ENCODE measurements at places on chromosomes 12 and 14.

DNA sequence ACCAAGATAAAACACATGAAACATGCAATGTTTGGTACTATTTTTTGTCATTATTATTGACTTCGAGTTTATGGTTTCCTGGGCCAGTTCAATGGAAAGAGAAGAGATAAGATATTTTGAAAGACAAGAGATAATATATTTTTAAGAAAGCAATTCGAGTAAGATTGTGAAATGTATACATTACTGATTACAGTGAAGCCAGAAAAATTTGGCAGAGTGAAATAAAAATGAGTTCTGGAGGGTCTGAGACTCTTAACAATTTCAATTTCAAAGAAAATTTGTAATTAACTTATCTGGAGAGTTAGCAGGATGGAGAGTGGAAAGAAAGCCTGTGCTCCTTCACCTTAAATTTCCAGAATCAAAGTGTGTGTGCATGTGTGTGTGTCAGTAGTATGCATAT is 17.3 kb downstream of the CCER1 start:
- H3K36me3 ChIP-seq: no peaks in the 10 kb centered on the region
- H3K27me3 ChIP-seq: no peaks in the 10 kb centered on the region
- H3K4me1 ChIP-seq: no peaks in the 10 kb centered on the region
- no peak for DNase-seq
- H3K4me3 ChIP-seq: no peak overlapping the region

GRCh38 chr12:132503618-132504204 is 13.8 kb downstream of the FBRSL1 start:
- no peak for DNase-seq
- H3K4me3 ChIP-seq: no peak overlapping the region
- no peak overlapping the region for H3K27ac ChIP-seq
- H3K27me3 ChIP-seq: peaks cover 3% of the 10 kb centered on the region

- DNase-seq: no peak
- peaks cover 6% of the 10 kb centered on the region for H3K36me3 ChIP-seq
- peak overlapping the region; percentile 99 for H3K27ac ChIP-seq
- H3K4me3 ChIP-seq: no peak overlapping the region
- peaks cover 79% of the 10 kb centered on the region for H3K4me1 ChIP-seq
- H3K27me3 ChIP-seq: no peaks in the 10 kb centered on the region
Observed at GRCh38 chr14:61477712-61478462, 156.5 kb downstream of the PRKCH start.

- H3K36me3 ChIP-seq: no peaks in the 10 kb centered on the region
- peak overlapping the region; percentile 100 for H3K27ac ChIP-seq
- H3K4me3 ChIP-seq: peak overlapping the region; percentile 20
- DNase-seq: peak; percentile 92
- H3K27me3 ChIP-seq: no peaks in the 10 kb centered on the region
Observed at GRCh38 chr14:105480807-105481801, 5.6 kb upstream of the CRIP1 start.

DNA sequence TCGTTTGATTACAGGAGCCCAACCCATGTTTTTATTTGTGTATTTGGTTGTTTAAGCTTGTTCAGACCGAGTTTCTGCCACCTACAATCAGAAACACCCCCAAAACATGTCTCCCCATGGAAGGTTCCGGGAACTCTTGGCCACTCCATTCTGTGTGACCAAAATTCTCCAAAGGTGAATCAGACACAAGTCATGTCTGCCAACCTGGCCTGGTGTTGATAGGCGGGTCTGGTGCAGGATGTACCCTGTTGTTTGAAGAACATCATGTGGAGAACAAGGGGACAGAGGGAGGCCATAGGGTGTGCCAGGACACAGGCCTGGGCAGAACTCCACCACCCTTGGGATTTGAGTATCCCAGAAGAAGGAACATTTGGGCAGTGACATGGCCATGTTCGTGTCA is 147.1 kb upstream of the MYL2 start:
- peaks cover 12% of the 10 kb centered on the region for H3K4me1 ChIP-seq
- no peak for DNase-seq
- H3K27ac ChIP-seq: no peak overlapping the region
- H3K36me3 ChIP-seq: no peaks in the 10 kb centered on the region
- no peak overlapping the region for H3K4me3 ChIP-seq

DNA sequence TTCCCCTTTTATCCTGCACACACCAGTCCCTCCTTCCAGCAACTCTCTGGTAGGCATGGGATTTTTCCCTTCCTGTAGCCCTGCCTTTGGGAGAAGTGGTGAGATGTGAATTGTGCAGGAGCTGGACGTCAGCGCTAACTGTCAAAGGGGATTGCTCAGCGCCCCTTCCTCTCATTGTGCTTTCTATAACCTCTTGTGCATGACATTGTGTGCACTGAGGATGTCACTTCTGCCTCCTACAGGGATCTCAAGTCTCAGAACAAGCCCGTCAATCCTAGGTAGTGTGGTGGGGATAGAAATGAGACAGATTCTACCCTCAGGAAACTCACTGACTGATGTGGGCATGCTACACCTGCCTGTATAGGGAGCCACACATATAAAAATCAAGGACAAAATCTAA is 8.7 kb downstream of the KCNA5 start:
- H3K27ac ChIP-seq: no peak overlapping the region
- no peak for DNase-seq
- H3K4me3 ChIP-seq: no peak overlapping the region
- no peaks in the 10 kb centered on the region for H3K36me3 ChIP-seq
- H3K4me1 ChIP-seq: no peaks in the 10 kb centered on the region
- peaks cover 4% of the 10 kb centered on the region for H3K27me3 ChIP-seq

DNA sequence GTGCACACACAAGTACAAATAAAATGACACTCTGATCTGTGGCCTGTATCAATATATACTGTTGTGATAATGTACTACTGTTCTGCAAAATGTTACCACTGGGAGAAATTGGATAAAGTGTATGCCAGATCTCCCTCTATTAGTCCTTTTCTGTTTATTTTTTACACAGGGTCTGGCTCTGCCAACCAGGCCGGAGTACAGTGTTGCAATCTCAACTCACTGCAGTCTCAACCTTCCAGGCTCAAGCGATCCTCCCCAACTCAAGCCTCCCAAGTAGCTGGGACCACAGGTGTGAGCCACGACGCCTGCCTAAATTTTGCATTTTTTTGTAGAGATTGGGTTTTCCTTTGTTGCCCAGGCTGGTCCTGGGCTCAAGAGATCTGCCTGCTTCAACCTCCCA is 1.9 kb downstream of the NT5DC3 start:
- H3K36me3 ChIP-seq: no peaks in the 10 kb centered on the region
- DNase-seq: no peak
- peaks cover 17% of the 10 kb centered on the region for H3K4me1 ChIP-seq
- peaks cover 2% of the 10 kb centered on the region for H3K27me3 ChIP-seq
- no peak overlapping the region for H3K4me3 ChIP-seq

DNA sequence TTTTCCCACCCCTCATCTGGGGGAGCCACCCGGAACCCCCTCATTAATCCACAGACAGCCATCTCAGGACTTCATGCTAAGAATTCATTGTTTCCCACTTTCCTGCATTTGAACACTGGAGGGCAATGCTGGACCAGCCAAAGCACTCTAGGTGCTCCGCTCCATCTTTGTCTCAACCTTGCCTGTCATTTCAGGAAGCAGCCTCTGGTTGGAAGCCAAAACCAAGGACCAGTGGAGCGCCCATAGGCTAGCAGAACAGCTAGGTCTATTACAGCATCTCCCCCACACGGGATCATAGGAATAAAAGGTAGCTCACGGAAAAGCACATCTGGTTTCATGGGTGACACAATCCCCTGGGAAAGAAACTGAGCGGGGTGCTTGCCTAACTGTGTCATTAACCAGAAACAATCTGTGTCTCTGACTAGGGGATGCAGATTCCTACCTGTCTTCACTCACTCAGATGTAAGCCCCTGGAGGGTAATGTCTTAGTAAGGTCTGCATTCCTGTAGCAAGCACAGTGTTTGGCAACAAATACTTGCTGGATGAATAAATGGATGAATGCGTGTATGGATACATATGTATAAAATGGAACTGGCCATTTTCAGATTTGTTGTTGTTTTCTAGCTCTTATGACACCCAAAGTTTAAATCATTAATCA is 197.0 kb downstream of the DAD1 start:
- H3K4me3 ChIP-seq: no peak overlapping the region
- peak; percentile 22 for DNase-seq
- H3K36me3 ChIP-seq: no peaks in the 10 kb centered on the region
- H3K27me3 ChIP-seq: no peaks in the 10 kb centered on the region

DNA sequence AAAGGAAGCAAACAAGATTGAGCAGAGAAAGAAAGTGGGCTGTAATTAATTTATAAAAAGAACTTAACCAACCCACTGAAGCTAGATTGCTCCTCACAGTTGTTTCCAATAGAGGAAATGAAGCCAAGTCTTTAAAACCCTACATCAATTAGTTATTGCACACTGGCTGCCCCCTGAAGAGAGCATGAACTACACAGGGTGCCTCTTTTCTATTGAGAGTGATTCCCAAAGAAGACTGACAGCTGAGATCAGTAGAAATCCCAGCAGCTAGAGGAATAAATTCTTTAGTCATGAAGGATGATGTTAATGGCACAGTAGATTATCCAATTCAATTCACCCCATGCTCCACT is 8.6 kb upstream of the USP15 start:
- no peak for DNase-seq
- H3K4me1 ChIP-seq: peaks cover 10% of the 10 kb centered on the region
- no peaks in the 10 kb centered on the region for H3K27me3 ChIP-seq
- peak overlapping the region; percentile 56 for H3K27ac ChIP-seq

- H3K4me3 ChIP-seq: no peak overlapping the region
- no peak for DNase-seq
- H3K27ac ChIP-seq: no peak overlapping the region
- no peaks in the 10 kb centered on the region for H3K27me3 ChIP-seq
- peaks cover 2% of the 10 kb centered on the region for H3K4me1 ChIP-seq
Observed at GRCh38 chr14:89479802-89480201, 62.8 kb upstream of the FOXN3 start.

- H3K4me3 ChIP-seq: no peak overlapping the region
- no peak overlapping the region for H3K27ac ChIP-seq
- no peaks in the 10 kb centered on the region for H3K36me3 ChIP-seq
- DNase-seq: no peak
- peaks cover 85% of the 10 kb centered on the region for H3K4me1 ChIP-seq
Observed at GRCh38 chr14:100641274-100641860, 54.1 kb upstream of the BEGAIN start.

GRCh38 chr14:106872611-106873446 is 1346.4 kb downstream of the TMEM121 start:
- DNase-seq: peak; percentile 73
- no peaks in the 10 kb centered on the region for H3K36me3 ChIP-seq
- H3K4me3 ChIP-seq: peak overlapping the region; percentile 19
- no peak overlapping the region for H3K27ac ChIP-seq
- peaks cover 36% of the 10 kb centered on the region for H3K27me3 ChIP-seq

GRCh38 chr12:65004270-65004669 is 116.8 kb downstream of the WIF1 start:
- DNase-seq: no peak
- H3K4me3 ChIP-seq: no peak overlapping the region
- no peaks in the 10 kb centered on the region for H3K27me3 ChIP-seq
- H3K4me1 ChIP-seq: no peaks in the 10 kb centered on the region

DNA sequence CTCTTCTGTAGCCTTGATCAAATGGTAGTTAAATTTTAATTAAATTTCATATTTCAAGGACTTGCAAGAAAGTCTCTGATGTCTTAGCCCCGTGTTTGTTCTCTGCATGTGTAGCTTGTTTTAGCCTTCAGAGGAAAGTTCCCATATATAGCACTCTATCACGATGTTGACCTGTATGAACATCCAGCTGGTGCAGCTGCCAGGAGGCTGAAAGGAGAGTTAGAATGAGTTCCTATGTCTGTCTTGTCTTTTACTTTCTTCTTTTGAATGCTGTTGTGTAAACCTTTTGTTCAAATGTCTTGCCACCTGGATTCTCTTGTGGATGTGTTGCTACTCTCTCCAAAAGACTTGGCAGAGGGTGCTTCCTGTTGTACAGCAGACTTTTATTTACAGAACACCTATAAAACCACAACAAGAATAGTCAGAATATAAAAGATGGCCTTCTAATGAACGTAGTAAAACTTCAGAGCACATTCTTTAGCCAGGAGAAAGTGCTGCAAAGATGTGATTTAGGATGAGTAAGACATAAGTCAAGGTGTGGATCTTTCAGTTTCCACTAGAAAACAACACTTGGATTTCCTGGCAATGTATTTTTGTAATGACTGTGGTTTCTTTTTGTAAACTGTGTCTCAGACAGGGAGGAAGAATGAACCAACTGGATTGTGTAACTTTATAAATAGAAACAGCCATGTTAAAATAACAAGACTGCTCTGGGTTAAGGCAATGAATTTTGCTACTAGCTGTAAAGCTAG is 17.2 kb downstream of the NAV3 start:
- no peak for DNase-seq
- no peaks in the 10 kb centered on the region for H3K36me3 ChIP-seq
- no peaks in the 10 kb centered on the region for H3K4me1 ChIP-seq
- H3K4me3 ChIP-seq: no peak overlapping the region
- no peaks in the 10 kb centered on the region for H3K27me3 ChIP-seq
- H3K27ac ChIP-seq: no peak overlapping the region

- H3K4me1 ChIP-seq: no peaks in the 10 kb centered on the region
- no peak for DNase-seq
- H3K4me3 ChIP-seq: no peak overlapping the region
- no peaks in the 10 kb centered on the region for H3K27me3 ChIP-seq
Observed at GRCh38 chr12:3247077-3247476, 169.9 kb downstream of the TSPAN9 start.

GRCh38 chr14:94960285-94961001 is 190.5 kb upstream of the GSC start:
- no peaks in the 10 kb centered on the region for H3K36me3 ChIP-seq
- H3K27ac ChIP-seq: no peak overlapping the region
- peaks cover 2% of the 10 kb centered on the region for H3K27me3 ChIP-seq
- no peak overlapping the region for H3K4me3 ChIP-seq
- no peak for DNase-seq

- no peaks in the 10 kb centered on the region for H3K4me1 ChIP-seq
- no peak overlapping the region for H3K4me3 ChIP-seq
- no peaks in the 10 kb centered on the region for H3K36me3 ChIP-seq
- no peak overlapping the region for H3K27ac ChIP-seq
- no peaks in the 10 kb centered on the region for H3K27me3 ChIP-seq
Observed at GRCh38 chr12:16618256-16618655, 12.3 kb upstream of the LMO3 start.

DNA sequence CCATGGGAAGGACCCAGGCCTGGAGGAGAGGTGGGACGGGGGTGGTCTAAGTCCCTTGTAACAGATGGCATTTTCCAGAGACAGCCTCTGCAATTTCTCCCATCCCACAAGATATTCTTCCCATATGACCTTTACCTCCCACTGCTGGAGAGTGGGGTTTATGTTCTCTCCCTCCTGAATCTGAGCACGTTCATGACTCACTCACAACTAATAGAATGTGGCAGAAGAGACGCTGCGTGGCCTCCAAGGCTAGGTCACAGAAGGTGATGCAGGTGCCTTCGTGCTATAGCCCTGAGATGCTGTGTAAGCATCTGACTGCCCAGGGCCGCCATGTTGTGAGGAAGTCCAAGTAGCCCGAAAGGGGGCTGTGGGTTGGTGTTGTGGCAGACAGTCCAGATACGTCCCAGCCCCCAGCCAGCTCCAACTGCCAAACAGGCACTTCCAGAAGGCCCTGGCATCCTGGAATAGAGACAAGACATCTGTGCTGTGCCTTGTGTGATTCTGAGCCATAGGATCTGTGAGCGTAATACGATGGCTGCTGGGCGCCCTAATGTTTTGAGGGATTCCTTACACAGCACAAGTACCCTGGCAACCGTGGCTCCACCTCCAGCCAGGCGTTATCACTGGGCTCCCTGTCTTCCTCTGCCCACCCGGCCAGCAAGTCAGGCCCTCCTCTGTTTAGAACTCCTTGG is 56.1 kb upstream of the NCOR2 start:
- H3K27ac ChIP-seq: no peak overlapping the region
- no peaks in the 10 kb centered on the region for H3K27me3 ChIP-seq
- H3K4me1 ChIP-seq: no peaks in the 10 kb centered on the region
- DNase-seq: no peak
- H3K36me3 ChIP-seq: no peaks in the 10 kb centered on the region

GRCh38 chr14:96821501-96821900 is 24.3 kb downstream of the VRK1 start:
- H3K36me3 ChIP-seq: no peaks in the 10 kb centered on the region
- H3K27ac ChIP-seq: no peak overlapping the region
- DNase-seq: no peak
- no peak overlapping the region for H3K4me3 ChIP-seq
